ENCODE measurements at places on chromosomes 2 and 18.

- DNase-seq, result no peak
Observed at GRCh38 chr2:163347982-163348856, 387.6 kb downstream of the FIGN start.

DNA sequence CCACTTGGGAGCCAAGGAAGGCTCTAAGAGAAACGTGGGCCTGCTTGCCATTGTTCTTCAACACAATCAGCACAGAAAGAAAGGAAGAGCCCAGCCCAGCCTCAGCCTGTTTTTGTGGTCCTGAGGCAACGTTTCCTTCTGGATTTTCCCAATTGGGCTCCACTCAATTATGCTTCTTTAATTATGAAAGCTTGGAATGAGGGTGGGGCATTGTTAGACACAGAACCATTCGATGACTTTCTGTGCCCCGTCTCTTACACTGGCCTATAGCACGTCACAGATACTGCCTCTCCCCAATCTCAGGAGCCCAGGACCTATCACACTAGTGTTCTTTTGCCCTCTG, 207.4 kb downstream of the ZFP36L2 start:
- DNase-seq, result no peak

GRCh38 chr2:64329848-64330247, 124.1 kb upstream of the LGALSL start:
- DNase-seq, result no peak

GRCh38 chr2:179137200-179137759, 87.3 kb upstream of the CCDC141 start:
- DNase-seq, result no peak

DNA sequence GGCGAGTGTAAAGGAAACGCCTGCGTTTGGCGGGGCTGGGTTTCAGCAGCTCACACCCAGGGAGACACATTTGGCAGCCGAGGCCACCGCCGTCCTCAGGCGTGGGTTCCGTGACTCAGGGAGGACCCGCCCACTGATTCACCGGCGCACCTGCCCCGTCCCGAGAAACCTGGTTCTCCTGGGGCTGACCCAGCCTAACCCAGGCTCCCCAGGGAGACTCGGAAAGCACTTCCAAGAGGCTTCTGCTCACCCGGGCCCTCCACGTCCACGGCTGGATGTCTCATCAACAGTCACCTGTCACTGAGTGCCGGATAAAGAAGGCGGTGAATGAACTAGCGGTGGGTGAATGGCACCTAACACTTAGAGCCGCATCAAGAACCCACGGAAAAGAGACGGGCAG, 126.4 kb upstream of the CTDP1 start:
- DNase-seq, result no peak

DNA sequence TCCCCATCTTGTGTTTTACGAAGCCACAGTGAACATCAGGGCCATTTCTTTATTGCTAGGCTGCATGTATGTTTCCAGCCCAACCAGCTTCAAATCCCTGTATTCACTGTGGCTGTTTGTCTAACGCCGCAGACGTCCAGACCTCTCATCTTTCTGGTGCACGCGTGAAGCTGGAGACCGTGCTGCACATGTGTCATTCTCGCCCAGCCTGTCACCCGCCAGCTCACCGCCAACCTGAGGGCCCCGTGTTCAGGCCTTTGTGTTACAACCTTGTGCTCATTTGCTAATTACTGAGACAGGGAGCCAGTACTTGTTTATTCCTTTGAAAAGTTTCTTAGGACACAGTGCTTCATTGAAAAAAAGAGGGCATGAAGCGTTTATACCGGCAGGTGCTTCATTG, 21.4 kb downstream of the SALL3 start:
- DNase-seq, result no peak

Data from activated CD4-positive, alpha-beta T cell treated with anti-CD3 and anti-CD28 coated beads for 24 hours (primary cell).